Stimulated activated CD4-positive, alpha-beta T cell treated with anti-CD3 and anti-CD28 coated beads, Interleukin-4, amount 100 ng/mL, for 1 hour (primary cell): ENCODE measurements at places on chromosomes 12 and 14.

DNA sequence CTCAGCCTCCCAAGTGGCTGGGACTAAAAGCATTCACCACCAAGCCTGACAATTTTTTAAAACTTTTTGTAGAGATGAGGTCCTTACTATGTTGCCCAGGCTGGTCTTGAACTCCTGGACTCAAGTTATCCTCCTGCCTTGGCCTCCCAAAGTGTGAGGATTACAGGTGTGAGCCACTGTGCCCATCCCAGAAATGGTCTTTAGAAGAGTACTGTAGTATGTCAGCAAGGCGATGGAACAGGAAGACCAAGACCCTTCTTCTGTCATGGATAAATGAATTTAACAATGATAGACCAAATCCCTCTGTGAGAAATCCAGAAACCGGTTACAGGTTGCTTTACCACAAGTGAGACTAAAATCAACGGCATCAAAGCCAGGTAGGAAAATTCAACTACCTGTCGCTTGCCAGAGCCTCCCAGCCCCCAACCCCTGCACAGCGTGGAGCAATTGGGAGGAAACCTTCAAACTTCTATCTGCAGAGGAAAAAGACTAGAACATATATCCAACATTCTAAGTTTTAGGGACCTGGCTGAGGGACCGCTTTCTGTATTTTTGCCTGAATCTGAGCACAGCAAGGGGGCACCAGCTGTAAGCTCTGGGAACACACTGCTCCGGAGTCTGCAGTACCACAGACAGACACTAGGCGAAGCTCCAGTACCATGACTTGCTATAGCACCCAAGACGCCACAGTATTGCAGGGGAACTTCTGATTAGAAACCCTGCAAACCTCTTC lies 51.3 kb downstream of the CPSF6 start:
- DNase-seq: peak; percentile 77

DNA sequence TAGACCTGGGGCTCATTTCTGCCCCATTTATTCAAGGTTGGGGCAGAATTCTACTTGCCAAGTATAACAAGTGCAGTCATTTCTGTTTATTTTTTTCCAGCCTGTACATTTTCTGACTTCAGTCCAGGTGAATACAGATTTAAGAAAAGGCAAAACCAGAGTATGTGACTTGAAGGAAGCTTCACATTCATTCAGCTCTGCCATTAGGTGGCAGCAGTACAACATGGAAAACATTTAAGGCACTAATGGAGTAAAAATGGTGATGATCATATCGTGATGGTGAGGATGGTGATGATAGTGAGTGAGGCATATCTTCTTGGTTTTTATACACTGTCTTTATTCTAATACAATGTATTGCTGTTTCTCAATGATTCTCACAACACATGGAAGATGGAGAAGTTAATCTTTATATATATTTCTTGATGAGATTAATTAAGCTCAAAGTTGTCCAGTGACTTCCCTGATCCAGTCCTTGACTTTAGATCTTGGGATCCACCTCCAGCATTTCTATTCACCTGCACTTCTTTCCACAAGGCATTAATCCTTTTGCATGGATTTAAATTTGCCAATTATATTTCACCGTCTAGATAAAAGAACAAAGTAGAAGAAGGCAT lies 176.7 kb upstream of the SEL1L start:
- no peak for DNase-seq

GRCh38 chr14:95482627-95483308 lies 33.7 kb downstream of the SYNE3 start:
- DNase-seq: no peak

- DNase-seq: no peak
Observed at GRCh38 chr12:117125272-117125613, 26.0 kb upstream of the TESC start.

DNA sequence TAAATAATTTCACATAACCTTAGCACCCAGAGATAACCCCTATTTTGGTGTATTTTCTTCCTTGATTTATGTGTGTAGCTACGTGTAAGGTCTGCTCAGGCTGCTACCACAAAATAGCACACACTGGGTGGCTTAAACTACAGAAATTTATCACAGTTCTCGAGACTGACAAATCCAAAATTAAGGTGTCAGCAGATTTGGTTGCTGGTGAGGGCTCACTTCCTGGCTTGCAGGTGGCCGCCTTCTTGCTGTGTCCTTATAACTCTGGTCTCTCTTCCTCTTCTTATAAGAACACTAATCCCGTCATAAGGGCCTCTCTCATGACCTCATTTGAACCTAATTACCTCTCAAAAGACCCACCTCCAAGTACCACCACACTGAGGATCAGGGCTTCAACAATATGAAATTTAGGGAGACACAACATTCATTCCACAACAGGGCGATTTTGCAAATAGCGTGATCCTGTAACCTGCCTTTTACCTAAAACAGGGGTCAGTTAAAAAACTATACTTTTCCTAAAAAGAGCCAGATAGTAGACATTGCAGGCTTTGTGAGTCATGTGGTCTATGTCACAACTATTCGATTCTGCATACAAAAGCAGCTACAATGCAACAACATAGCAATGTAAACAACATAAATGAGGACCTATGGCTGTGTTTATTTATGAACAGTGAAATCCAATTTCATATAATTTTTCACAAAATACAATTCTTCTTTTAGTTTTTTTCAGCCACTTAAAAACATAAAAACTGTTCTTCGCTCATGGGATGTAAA lies 371.7 kb downstream of the DPF3 start:
- no peak for DNase-seq

GRCh38 chr12:85794531-85794930 lies 41.7 kb downstream of the RASSF9 start:
- DNase-seq: no peak

GRCh38 chr12:132389526-132390286 lies 60.3 kb upstream of the GALNT9 start:
- DNase-seq: no peak

GRCh38 chr14:59920378-59920683 lies 387 bp downstream of the LRRC9 start:
- DNase-seq: no peak

GRCh38 chr12:6229224-6230218 lies 29.3 kb downstream of the CD9 start:
- no peak for DNase-seq

DNA sequence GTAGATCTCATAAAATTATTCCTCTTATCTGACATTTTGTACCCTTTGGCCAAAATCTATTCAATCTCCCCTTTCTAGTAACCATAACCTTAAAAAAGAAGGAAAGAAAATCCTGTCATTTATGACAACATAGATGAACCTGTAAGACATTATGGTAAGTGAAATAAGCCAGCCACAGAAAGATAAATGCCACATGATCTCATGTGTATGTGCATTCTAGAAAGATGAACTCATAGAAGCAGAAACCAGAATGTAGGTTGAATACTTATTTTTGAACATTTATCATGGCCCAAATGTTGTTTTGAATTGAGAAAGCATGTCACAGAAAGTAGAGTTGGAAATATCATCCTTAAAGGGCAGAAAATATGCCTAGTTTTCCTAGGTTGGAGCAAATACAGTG lies 1053.6 kb downstream of the SLC6A15 start:
- DNase-seq: no peak
